ENCODE measurements at places on chromosomes 6 and 20.

- no peak for DNase-seq
Observed at GRCh38 chr6:7424967-7425807, 35.6 kb downstream of the RIOK1 start.

DNA sequence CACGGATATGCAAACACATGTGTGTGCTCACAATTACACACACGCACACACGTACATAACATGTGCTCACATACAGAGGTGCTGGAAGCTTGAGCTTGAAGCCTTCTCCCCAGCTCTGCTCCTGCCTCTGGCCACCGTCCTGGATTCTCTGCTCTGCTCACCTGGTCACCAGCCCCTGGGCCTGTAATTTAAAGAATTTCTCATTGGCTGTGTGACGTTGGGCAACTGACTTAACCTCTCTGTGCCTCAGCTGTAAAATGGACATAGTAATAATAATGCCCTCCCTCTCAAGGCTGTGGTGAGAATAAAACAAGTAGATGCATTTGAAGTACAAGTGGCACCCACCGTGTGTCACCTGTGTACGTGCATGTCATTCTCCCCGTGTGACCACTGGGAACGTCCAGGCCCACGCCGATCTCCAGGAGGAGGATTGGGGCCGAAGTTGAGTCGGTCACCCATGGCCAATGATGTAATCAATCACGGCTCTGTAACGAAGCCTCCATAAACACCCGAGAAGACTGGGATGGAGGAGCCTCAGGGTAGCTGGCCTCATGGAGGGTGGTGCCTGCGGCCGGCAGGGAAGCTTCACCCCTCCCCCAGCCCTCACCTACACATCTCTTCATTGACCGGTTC lies 160.9 kb upstream of the AFDN start:
- DNase-seq: no peak

- no peak for DNase-seq
Observed at GRCh38 chr6:30520522-30520921, 31.2 kb downstream of the HLA-E start.

DNA sequence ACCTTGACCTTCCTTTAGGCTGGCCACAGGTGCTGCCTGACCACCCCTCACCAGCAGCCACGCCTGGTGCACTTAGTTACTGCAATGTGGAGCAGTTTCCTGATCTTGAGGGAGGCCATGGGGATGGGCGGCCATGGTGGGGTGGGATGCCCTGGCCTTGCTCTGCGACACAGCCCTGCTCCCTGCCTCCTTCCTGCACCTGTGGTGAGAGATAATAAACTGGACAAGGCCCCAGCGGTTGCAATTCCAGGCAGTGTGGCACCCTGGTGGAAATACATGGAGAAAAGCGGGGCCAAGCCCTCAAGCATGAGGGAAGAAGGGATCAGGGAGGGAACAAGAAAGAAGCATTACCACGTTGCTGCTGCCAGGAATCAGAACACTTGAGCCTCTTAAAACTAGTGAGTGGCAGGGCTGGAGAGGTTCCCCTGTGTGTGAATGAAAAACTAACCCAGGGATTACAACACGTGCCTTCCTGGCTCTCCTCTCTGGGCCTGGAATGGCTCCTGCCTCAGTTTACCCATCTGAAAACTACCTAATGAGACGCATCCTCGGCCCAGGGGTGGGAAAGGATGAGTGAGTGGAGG lies 213.2 kb downstream of the LY86 start:
- no peak for DNase-seq

DNA sequence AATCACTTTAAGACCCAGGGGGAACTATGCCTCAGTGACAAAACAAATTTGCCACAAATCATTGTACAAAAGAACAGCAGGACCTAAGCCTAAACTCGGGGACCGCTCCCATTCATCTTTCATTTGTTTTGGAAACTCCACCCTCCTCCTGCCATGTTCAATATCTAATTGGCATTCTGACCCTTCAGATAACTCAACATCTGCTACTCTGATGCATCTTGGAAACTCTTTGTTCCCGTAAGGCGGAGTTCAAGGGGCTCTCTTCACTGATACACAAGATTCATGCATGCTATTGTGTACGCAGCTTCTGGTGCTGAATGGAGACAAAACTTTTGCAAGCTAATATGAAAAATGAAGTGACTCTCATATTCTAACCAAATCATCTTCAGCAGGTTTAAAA lies 187.6 kb downstream of the ZFP64 start:
- no peak for DNase-seq

DNA sequence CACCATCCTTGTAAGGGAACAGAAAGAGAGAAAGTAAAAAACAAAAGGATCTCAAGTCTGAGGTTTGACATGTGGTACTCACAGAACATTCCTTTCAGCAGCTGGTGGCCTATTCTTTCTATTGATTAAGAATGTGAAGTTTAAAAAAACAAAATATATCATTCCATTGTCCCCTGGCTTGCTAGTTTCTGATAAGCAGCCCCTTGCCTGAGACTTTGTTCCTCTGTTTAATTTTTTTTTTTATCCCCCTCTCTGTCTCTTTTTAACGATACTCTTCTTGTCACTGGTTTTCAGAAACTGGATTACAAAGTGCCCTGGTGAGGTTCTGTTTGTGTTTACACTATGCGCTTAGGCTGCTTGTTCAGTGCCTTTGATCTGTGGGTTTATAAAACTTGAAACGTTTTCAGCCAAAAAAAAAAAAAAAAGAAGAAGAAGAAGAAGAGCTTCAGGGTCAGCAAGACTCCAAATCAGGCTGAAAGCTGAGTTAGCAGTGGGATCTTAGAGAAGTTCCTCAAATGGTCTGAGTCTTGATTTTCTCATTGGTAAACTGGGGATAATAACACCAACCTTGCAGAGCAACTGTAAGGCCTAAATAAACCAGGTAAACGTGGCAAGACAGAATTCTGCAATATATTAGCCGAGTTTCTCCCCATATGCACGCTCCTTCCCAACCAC lies 45.1 kb upstream of the SLC22A23 start:
- no peak for DNase-seq

- DNase-seq: no peak
Observed at GRCh38 chr20:25485872-25486271, 78.4 kb downstream of the GINS1 start.

- DNase-seq: no peak
Observed at GRCh38 chr20:50717974-50718761, 13.2 kb upstream of the PARD6B start.

- DNase-seq: no peak
Observed at GRCh38 chr6:1439349-1439748, 50.0 kb downstream of the FOXF2 start.

GRCh38 chr20:63156221-63156671 lies 59.7 kb downstream of the YTHDF1 start:
- DNase-seq: no peak

GRCh38 chr6:13435477-13436246 lies 51.7 kb downstream of the GFOD1 start:
- no peak for DNase-seq

DNA sequence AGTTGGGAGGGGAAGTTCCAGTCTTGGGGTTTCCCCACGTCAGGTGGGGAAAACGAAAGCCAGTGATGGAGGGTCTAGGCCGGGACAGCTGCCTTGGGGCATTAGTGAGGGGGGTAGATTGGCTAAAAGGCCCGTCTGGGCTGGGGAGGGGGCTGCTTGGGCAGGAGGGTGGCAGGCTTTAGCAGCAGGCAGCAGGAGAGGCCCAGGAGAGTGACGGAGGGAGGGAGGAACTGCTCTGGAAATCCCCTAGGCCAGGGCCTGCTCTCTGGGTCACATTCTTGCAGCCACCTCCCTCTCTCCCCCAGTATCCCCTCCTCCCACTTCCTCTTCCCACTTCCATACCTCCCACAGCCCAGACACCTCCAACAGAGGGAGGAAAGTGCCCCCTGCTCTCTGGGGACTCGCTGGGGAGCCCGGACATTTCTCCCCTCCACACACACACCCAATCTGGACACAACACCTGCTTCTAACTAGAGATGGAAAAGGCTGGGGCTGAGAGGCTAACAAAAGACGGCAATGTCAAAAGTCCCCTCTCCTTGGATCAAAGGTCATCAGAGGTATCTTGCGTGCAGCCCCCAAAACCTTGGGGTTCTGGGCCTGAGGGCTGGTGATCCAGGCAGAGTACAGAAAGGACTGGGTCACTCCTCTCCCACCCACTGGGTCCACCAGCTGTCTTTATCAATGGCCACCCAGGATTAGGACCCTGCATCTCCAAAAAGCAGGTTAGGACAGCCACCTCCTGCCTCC lies 1.8 kb downstream of the NFKBIE start:
- DNase-seq: no peak

DNA sequence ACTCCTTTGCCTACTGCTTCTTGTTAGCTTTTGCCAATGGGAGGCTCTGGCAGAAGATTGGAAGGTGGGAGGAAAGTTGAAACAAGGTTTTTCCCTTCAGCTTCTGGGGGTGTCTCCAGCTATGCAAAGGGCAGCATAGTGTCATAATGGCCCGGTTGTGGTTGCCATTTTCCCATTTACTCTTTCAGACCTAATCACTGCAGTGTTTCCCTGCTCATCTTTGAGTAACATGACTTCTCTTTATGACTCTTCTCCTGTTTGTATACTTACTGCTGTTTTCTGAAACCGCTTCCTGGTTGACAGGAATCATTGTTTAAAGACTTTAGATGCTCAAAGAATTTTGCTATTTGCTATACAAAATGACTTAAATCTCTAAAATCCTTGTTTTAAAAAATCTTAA lies 19.9 kb downstream of the NRN1 start:
- DNase-seq: no peak

DNA sequence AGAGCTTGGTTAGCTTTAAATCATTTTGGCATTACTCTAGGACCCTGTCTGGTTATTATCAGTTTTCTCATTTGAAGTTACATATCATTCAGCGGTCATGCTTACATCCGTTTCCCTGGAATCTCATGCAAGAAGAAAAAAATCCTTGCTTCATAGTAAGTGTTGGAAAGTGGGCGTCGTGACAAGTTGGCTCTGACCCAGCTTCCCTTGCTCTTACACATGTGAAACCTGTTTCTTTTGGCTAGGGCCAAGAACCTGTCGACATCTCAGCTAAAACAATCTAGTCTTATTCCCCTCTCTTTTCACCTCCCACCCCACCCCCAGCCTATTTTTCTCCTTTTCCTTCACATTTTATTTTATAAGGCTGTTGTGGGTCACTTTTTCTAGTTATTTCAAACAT lies 45.5 kb downstream of the ANKS1A start:
- DNase-seq: no peak

GRCh38 chr20:4507288-4507719 lies 214.4 kb upstream of the PRND start:
- no peak for DNase-seq

Measured in T follicular helper cell (primary cell).